T-helper 22 cell (primary cell): ENCODE measurements at places on chromosomes 11 and 22.

DNA sequence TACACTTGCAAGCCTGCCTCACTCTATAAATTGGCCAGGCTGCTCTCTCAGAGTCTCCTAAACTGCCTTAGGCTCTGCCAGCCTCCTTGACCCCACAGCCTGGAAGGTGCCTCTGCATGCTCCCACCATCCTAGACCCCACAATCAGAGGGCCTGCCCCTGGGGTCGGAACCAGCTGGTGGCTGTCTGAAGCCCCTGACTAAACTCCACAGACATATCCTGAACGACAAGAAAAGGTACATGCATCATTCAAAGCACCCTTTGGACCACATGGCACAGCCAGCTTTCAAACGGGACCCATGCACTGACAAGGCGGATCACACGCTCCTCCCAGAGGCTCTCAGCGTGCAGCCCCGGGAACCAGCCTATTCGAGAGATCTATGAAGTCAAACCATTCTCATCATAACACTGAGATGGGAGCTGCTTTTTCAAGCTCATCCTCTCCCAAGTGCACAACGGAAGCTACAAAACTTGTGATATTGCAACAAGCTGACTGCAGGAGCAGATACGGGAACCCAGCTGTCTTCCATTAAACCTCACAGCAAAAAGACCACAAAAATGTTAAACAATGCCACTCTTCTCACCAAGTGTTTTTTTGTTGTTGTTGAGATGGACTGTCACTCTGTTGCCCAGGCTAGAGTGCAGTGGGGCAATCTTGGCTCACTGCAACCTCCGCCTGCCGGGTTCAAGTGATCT is 8.1 kb downstream of the SHANK2 start:
- DNase-seq, result no peak

- no peak for DNase-seq
These were observed 29.7 kb downstream of the SLN start for GRCh38 chr11:107682171-107682570.

GRCh38 chr11:116348226-116348625 is 424.6 kb downstream of the BUD13 start:
- DNase-seq, result no peak

DNA sequence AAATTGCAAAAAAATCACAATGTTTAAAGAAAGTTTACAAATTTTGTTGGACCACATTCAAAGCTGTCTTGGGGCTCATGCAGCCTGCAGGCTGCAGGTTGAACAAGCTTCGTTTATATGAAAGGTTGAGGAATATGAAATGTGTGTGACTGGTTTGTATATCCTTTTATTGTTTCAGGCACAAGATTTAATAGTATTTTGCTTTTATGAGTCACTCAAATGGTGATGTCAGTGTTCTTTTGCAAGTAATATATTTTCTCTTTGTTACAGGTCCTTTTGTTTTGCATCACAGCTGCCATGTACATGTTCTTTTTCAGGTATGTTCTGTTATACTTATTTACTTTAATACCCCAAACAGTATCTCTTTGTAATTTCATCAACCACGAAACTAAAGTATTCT is 198.6 kb downstream of the TMEM135 start:
- no peak for DNase-seq

GRCh38 chr11:21464601-21465193 is 728.2 kb upstream of the ANO5 start:
- DNase-seq, result no peak
